ENCODE measurements at places on chromosomes 5 and 9.
A peak's percentile ranks its signal among the peaks of the same experiment; 100 is the strongest.

GRCh38 chr5:116542619-116543018 lies 32.0 kb downstream of the SEMA6A start:
- DNase-seq = no peak

- DNase-seq = no peak
Observed at GRCh38 chr5:107395632-107396350, 274.9 kb downstream of the EFNA5 start.

DNA sequence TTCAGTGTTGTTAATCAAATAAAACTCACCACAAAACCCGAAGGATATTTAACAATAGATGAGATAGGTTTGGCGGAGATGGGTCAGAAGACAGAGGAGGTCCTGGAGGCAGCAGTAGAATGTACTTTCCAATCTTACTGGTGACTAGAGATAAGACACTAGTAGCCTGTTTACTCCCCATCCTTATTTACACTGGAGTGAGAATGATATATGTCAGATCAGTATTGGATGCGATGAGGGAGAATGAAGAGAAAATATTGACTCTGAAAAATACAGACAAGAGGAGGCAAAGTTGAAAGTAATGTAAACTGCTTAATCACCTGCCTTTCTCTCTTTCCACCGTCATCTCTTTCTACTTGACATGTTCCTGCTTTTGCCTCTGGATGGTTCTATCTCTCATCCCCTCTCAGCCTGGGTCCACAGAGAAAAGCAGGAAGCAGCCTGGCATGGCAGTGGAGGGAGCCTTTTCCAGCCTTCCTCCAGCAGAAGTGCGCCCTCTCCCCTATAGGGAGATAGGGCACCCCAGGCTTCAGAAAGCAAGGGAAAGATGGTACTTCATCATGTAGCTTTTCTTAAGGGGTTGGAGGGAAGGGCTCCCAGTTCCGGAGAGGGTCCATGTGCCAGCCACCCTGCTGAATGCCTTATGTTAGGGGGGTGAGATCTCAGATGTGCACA lies 11.1 kb downstream of the PALM2AKAP2 start:
- DNase-seq = no peak

- DNase-seq = no peak
Observed at GRCh38 chr9:27054841-27055240, 49.4 kb upstream of the LRRC19 start.

DNA sequence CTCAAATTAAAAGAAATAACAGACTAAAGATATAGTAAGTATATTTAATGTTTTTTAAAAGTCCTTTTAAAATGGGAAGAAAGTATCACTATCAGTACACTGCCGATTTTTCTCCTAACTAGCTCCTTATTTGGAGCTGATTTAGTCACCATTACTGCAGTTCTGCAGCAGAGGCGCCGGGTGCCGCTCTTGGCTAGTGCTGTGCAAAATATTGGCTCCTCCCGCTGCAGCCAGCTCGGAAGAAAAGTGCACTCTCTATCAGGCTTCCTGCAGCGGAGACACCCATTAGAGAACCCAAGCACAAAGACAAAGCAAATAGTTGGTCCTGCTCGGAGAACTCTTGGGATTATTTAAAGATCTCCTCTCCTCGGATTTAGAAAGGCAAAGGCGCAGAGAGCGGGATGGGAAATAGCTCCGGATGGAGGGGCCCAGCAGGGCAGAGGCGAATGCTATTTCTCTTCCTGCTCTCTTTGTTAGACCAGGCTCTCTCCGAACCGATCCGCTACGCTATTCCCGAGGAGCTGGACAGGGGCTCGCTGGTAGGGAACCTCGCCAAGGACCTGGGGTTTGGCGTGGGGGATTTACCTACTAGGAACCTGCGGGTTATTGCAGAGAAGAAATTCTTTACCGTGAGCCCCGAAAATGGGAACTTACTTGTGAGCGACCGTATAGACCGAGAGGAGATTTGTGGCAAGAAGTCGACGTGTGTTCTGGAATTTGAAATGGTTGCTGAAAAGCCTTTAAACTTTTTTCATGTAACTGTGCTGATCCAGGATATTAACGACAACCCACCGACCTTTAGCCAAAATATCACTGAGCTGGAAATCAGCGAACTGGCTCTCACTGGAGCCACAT lies at the start of gene PCDHGB3:
Gene PCDHGB3 (plus strand): TSS at position 249 of the 855 bp plus-strand sequence. CDS start 153 bp downstream, at position 402.
- peak; percentile 17 for DNase-seq

GRCh38 chr5:173530547-173530946 lies 85.9 kb downstream of the BOD1 start:
- DNase-seq = no peak

GRCh38 chr9:99666571-99666970 lies 155.1 kb upstream of the NR4A3 start:
- no peak for DNase-seq

DNA sequence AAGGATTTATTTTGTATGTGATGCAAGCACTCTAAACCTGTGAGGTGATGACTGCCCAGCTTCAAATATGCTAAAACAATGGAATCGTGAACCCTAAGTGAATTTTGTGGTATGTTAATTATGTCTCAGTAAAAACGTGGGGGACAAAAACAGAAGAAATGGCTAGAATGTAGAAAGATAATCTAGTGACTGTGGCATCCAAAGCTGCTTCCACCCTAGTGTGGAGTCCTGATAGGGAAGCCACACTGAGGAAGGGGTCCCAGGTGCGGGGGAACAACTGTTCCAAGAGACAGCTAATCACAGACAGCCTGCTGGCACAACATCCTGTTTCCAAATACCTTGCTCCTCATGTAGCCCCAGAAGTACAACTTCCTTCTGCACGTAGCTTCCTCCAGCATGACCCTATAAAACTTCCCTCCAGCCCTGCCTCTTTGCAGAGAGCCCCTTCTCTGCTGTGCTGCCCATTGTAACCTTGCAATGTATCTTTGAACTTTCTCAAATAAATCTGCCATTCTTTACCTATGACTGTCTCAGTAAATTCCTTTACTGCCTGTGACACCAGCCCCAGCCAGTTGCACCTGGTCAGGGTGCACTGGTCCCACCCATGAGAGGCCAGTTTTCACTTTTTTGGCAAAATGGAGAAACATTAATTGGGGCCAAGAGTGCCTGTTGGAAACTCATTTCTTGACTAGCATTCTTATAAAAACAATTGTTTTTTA lies 4.9 kb downstream of the GMCL2 start:
- DNase-seq = no peak

DNA sequence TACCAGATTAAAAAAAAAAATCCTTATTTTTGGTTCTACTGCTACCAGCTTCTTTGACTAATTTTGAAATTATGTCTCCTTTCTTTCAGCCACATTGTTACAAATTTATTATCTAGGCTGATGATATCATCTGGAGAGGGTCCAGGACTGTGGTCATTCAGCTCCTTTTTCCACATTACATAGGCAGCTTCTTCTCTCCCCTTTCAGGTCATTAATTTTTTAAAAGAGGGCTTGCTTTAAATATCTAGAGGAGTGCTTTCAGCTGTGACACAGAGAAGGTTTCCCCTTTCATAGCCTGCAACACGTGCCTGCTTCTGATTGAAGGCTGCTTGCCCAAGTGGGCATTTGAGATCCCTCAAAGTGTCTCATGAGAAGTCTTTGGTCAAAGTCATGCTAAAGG lies 155.7 kb upstream of the PAPPA start:
- no peak for DNase-seq

DNA sequence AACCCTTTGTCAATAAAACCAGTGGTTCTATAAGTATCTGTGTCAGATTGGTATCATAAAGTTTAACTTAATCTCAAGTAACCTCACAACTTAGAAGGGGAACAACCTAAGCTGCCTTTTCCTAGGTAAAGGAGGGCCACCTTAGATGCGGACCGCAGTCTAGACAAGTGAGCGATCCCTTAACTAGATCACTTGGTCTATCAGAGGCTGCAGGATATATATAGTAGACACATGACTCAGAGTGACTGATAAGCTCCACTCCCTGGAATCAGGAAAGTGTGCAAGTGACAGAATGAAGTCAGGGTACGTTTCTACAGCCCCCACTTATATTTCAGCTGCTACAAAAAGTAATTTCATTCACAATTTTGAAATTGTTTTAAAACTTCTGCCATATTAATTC lies 7.4 kb downstream of the REEP5 start:
- DNase-seq = no peak

DNA sequence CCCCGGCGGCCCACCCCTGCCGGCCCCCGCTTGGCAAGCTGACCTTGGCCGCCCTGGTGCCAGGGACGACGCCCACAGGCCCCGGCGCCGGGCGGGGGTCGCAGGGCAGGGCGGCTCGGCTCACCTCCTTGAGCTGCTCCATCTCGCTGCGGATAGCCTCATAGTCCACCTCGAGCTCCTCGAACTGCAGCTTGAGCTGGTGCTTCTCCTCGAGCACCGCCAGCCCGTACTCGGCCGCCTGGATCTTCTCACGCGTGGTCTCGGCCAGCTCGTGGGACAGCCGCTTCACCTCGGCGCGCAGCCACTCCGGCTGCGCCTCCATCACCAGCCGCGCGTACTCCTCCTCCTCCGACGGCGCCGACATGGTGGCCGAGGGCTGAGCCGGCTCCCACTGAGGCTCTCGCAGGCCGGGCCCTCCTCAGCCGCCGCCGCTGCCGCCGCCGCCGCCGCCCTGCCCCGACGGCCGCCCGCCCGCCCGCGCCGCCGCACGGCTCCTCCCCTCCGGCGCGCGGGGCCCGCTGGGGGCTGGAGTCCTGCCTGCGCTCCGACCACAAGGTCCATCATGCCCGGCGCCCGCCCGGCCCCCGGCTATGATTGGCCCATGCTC lies at the start of gene BICD2:
Gene BICD2 (minus strand): TSS at position 453 of the 607 bp plus-strand sequence. CDS start 89 bp downstream, at position 364.
- no peak for DNase-seq

- DNase-seq = no peak
Observed at GRCh38 chr5:32514806-32515205, 70.3 kb upstream of the ZFR start.

DNA sequence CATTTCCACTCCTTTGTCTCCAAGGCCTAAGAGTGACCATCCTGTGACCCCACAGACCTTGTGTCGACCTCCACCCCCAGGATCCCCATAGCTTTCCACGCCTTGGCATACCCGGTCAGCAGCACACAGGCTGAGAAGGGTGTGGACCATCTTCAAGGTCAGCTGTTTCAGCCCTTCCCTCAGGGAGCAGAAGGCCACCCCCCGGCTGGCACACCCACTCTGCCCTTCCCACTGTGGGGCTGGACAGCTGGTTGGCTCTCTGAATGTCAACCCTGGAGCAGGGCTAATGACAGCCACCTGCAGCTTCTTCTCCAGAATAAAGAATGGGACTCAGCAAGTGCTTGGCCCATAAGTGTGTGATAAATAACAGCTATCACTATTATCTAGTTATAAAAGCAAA lies 93.1 kb downstream of the OLFM1 start:
- DNase-seq = no peak

DNA sequence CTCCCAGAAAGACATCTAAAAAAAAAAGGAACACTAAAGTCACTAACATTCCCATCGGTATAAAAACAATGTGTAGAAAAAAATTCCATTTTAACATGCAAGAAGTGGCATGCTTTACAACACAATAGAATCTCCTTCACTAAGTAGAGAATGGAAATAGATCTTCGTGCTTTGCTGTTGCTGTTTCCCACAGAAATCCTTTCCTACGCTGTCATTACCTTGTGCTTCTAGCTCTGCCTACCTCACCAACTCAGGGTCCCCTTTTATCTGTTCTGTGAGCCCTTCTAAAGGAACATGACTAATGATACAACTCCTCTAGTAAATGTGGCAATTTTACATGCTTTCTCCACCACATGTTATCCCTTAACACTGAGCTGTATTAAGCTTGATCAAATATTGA lies 202.9 kb downstream of the MCTP1 start:
- no peak for DNase-seq

DNA sequence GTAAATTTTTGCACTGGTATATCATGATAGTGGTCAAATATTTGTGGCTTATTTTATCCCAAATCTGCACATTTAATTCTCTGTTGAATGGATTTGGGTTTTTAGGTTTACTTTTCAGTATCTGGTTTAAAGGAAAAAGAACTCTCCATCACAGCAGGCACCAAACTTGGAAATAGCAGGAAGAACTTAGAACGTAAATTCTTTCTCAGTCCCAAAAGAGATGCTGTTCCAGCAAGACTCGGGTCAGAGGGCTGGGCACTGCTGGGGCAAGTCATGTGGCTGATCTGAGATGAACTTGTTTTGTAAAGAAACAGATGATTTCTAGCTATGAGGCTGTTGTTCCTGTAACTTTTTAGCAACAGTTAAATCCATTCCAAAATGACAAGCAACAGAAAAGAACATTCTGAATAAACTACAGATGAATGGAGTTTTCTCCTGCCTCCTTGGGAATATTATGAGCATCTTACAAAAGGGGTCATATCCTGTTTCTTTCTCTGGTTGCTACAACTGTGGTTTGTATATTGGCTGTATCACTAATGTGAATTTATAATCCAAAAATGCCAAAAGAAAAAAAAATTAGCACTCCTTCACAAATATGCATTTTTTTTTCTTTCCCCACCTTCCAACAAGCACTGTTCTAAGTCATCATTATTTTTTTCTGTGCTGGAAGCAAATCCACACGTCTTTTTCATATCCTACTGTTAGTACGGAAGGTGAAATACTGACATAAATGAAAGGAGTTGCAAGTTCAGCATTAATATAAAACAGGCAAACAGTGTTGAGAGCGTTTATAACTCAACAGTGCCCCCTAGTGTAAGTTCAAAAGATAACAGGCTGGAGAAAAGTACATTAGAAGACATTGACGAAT lies 31.1 kb downstream of the OR2K2 start:
- peak; percentile 8 for DNase-seq

- no peak for DNase-seq
Observed at GRCh38 chr9:95341293-95341962, 23.9 kb upstream of the FANCC start.

GRCh38 chr9:35729700-35730485 lies 2.1 kb downstream of the TLN1 start:
- no peak for DNase-seq

- no peak for DNase-seq
Observed at GRCh38 chr5:154274828-154275185, 84.3 kb downstream of the GALNT10 start.

GRCh38 chr5:127838661-127839060 lies 135.5 kb downstream of the CCDC192 start:
- DNase-seq = no peak

DNA sequence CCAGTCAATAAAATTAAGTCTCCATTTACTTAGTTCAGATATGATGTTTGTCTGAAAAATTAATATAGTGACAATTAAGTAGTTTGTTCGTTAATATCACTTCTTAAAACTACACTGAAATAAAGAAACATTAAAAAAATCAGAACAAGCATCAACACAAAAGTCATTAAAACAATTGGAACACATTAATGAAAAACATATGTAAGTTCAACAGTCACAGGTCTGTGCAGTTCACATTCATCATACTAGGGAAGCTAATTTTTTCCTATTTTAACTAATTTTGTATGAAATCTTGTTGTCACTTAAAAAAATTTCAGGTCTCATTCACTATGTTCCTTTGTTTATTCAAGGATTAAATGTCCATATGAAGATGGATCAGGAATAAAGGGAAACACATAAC lies 22.5 kb downstream of the POC5 start:
- no peak for DNase-seq

DNA sequence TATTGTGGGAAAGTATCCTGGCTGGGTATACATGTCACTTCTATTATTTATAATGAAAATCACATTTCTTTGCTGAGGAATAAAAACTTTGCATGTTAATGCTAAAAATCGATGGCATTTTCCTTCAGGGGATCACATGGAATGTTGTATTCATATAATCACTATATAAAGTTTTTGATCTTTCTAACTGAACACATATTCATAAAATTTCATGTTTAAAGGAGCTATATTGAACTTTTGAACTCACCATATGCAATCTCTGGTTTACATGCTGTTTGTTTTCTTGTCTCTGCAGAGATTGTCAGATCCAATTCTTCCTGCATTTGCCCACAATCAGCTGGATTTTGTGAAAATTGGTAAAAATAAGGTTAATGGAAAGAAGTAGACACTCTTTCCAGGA lies 33.4 kb upstream of the TRAF1 start:
- no peak for DNase-seq

Data from GM18507 (cell line).